Stimulated activated CD4-positive, alpha-beta T cell treated with anti-CD3 and anti-CD28 coated beads, TNF-alpha, amount 100 ng/mL, for 1 hour (primary cell): ENCODE measurements at places on chromosomes 5 and 9.

DNA sequence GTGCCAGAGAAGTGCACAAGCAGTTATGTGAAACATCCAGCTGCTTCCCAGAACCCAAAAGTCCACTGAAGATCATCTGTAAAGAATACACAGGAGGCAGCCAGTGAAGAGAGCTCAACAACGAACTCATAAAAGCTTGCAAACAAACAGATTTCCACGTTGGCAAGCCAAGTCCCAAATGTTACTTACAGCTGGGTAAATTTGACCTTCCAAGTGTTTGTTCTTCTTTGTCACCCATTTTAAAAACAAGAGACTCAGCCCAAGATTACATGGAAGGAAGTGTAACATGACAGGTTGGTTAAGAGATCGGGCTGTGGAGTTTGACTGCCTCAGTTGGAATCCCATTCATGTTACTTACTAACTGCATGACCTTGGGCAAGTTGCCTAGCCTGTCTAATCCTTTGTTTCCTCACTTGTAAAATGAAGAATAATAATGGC lies 174.9 kb upstream of the PAPPA start:
- DNase-seq: no peak

- no peak for DNase-seq
Measured at GRCh38 chr5:170774831-170775230, 8.7 kb upstream of the GABRP start.

- DNase-seq: no peak
Measured at GRCh38 chr9:131236761-131237160, 39.5 kb downstream of the FAM78A start.

GRCh38 chr5:142826093-142826492 lies 55.9 kb downstream of the ARHGAP26 start:
- DNase-seq: no peak

DNA sequence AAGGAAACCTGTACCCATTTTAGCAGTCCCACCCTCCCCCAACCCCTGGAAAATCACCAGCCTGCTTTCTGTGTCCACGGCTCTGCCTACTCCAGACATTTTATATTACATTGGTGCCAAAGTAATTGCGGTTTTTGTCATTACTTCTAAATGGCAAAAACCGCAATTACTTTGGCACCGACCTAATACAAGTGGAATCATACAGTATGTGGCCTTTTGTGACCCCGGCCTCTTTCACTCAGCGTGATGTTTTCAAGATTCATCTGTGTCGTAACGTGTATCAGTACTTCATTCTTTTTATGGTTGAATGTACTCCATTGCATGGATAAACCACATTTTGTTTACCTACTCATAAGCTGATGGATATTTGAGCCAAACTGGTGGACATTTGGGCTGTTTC lies 9.7 kb upstream of the ORM1 start:
- no peak for DNase-seq

DNA sequence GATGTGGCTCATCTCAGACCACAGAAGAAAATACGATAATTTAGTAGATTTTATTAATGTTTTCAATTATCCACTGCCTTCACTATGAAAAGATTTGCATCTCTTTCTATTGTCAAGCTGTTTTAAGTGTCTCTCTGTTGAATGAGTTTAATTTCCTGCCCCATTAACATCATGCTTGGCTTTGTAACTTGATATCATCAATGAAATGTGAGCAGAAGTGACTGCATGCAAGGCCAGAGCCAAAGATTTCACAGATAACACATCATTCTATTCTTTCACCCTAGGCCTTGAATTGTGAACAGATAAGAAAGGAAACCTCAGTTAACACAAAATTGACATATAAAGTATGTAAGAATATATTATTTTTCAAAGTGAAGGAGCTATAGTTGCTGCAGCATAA lies 986.4 kb upstream of the CDH18 start:
- no peak for DNase-seq
